Activated naive CD4-positive, alpha-beta T cell treated with anti-CD3 and anti-CD28 coated beads for 36 hours (primary cell): ENCODE measurements at places on chromosomes 12 and 14.

DNA sequence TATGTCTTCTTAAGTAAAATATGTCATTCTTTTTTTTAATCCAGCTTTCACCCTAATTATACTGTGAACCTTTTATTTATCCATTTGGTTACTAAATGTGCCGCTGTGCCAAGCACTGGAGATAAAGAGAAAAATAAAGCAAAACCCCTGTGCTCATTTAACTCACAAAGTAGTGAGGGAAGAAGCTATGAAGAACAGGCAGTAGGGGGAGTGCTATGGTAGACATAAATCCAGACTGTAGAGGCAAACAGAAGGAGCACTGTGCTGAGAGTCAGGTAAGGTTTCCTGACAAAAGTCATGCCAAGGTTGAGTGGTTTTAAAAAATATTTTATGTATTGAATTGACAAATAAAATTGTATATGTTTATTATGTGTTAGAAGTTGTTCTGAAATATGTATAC, 188.5 kb upstream of the SYT10 start:
- no peak for DNase-seq

DNA sequence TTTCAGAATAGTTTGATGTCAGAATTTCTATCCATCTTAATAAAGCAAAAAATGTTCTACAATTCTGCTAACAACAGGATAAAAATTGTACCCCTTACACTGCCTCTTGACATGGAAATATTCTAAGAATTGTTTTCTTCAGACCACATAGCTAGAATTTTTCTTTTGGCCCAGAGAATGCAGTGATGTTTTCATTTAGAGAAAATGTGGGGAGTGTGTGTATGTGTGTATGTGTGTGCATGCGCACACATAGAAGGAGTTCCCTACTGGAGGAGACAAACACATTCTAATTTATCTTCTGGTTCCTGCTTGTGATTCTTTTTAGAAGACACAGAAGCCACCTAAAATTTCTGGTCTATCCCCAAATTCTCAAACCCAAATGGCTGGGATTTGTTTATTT, 1145.7 kb downstream of the VRK1 start:
- DNase-seq, result no peak

DNA sequence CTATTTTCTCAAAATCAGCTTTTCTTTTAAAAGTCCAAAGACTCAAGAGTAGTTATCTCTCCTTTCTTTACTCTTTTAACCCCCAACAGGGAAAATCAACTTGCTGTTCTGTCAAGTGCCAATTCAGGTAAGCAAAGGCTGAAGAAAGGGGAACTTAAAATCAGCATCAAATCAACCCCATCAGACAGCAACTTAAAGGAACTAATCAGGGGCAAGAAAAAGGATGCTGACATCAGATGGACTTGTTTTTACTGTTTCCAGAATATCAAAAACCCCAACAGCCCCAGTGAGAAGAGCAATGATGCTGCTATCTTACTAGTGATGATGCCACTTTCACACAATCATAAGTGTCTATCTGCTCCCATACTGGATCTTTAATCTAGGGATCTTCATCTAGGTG, 3.4 kb downstream of the BAZ2A start:
- no peak for DNase-seq

GRCh38 chr12:100858656-100859055, 64.1 kb downstream of the ANO4 start:
- DNase-seq, result no peak

DNA sequence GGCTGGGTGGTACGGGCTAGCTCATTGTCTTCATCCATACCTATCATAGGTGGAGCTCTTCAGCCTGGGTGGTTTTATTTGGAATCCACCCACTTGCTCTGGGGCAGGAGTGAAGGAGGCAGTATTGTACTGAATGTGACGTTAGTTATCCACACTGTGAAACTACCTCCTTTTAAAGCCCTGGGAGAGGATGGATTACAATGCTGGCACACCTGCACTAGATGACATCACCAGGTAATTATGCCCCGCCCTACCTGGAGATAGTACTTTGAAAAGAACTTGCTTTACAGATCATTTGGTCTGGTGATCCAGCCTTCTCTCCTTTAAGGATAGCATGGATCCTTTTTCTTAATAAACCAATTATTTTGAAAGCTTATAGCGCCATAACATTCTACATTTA, 78.0 kb downstream of the B4GALNT3 start:
- no peak for DNase-seq

GRCh38 chr12:7835116-7835515, 37.6 kb downstream of the SLC2A14 start:
- no peak for DNase-seq

DNA sequence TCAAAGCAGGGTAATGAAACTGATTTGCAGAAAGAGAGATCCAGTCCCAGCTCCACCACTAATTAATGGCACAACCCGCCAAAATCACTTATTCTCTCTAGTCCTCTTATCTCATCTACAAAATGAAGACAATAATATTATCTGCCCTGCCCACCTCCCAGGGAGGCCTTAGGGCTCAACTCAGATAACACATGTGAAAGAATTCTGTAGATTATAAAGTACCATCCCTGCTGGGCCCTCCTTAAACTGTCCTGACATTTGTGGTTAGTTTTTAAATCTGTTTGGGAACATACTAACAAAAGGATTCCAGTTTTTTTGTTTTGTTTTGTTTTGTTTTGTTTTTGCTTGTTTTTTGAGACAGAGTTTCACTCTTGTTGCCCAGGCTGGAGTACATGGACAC, 7.3 kb downstream of the POMT2 start:
- no peak for DNase-seq

DNA sequence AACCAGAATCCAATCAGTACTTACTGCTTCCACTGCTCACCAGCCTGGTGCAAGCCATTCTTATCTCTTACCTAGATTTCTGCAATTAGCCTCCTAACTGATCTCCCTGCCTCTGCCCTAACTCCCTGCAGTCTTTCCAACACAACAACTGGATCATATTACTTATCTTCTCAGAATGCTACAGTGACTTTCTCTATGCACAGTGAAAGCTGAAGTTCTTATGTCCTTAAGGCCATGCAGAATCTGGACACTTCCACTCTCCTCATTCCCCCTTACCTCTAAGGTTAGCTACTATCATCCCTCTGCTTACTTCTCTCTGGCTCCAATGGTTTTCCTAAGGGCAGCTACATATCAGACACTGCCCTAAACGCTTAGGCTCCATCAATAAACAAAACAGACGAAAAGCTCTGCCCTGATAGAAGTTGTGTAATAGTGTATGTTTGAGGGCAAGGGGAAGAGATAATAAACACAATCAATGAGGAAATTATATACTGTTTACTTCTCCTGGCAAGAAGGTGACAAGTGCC, 4.0 kb downstream of the KTN1 start:
- DNase-seq, result no peak

GRCh38 chr14:33914676-33915516, 36.0 kb downstream of the EGLN3 start:
- no peak for DNase-seq

- no peak for DNase-seq
Observed at GRCh38 chr12:5512601-5512970, 80.7 kb downstream of the NTF3 start.

- no peak for DNase-seq
Observed at GRCh38 chr12:68198507-68199086, 27.0 kb downstream of the IL26 start.

GRCh38 chr12:12939888-12940287, 12.1 kb downstream of the GPRC5D start:
- DNase-seq, result no peak

- DNase-seq, result no peak
Observed at GRCh38 chr12:86134561-86134960, 121.6 kb downstream of the MGAT4C start.

DNA sequence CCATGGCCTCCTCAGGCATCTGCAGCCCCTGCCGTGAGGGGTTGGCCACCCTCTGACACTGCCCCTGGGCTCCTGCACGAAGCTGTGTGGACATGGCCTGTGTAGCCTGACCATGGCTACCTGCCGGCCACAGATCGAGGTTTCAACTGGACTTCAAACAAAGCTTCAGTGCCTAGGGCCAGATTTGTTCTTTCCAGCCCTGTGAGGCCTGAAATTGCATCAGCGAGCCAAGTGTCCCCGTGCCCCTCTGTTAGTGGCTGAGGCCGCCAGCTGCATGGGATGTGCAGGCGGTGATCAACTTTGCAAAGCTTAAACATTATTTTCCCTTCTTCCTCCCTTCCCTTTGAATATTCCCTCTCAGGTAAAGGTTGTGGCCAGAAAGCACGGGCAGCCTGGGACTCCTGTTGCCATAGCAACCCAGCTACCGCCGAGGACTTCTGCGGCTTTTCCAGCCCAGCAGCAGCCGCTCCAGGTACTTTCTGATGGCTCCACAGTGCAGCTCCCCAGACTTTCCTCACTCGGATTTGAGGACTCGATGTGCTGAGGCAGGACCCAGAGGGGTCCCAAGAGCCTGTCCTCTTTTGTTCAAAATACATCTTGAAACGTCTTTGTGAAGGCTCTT, 35.8 kb downstream of the DDX51 start:
- DNase-seq, result no peak

DNA sequence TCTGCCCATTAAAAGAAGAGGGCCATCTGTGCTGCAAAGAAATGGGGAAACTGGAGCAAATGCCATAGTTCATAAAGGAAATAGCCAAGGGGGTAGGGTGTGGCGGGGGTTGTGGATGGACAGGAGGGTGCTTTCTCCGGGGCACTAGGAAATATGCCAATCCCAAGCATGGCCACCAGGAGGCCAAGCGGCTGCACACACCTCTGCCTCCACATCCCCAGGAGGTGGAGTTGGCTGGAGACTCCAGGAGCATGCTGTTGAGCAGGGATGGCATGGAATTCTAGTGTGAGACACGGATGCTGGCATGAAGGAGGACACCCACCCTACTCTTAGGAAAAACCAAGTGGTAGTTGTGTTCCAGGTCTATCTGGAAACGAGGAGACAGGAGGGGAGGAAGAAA, 25.2 kb downstream of the NID2 start:
- peak; percentile 48 for DNase-seq

DNA sequence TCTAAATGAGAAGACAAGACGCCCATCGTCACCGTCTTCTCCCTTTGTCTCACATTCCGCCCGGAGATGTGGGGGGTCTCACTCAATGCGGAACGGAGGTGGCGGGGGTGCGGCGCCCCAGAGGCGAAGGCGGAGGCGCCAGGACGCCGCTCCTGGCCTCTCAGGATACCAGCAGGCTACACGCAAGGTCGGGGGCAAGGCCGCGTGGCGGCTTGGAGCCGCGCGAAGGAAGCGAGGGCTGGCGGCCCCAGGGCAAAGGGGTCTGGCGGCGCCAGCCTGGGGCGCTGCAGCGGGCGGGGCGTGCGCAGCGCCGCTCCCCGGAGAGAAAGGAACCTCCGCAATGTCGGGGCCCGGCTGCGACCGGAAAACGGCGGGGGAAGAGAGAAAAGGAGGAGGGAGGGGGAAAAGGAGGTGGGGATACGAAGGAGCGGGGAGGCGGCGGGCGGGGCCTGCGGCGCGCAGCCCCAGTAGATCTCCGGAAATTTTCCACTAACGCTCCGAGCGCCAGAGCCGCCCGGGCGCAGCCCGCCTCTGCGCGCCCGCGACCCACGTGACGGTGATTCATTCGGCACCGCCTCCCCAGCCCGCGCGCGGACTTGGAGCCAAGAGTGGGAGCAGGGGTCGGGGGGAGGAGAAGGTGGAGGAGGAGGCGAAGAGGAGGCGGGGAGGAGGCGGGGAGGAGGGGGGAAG, 10.5 kb upstream of the SLC38A2 start:
- DNase-seq, result peak; percentile 96

DNA sequence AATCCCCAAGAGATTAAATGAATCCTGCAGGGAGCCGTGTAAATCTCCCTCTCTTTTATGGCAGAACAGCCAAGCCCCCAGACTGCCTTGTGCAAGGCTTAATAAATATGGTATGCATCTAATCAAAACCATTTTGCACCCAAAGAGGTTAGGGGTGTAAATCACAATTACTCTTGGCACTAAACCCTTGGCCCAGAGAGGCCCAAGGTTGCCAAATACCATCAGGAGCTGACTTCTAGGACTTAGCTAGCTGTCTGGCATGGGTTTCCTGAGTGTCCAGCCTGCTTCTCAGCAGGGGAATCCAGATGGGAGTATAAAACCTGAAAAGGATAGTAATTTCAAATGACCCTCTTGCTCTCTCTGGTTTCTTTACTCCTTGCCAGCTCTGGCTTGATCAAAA, 610.4 kb downstream of the MED13L start:
- no peak for DNase-seq

DNA sequence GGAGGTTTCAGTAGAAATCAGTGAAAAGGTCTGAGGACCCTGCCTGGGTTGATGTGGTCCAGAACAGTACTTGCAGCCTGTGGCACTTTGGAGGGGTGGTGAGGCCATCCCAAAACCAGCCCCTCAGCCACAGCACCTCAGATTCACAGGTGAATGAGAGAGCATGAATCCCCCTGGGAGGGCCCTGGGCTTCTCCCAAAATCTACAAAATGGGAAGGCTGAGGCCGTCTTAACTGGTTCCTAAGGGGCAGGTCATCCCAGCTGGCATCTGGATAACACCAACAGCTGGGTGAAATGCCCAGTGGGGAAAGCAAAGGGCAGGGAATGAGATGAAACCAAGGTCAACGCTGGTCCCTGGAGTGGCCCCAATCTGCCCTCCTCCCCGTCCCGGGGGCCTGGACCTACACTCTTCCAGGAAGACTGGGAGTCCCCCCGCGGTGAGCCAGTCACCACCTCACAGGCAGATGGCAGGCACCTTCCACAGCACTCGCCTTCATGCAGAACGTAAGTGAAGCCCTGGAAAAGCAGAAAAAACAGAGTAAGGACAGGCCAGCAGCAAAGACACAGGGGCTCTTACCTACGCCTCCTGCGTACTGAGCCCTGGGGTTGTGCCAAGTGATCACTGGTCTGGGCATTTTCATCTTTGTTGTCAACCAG, 26.3 kb upstream of the ANO2 start:
- DNase-seq, result no peak

DNA sequence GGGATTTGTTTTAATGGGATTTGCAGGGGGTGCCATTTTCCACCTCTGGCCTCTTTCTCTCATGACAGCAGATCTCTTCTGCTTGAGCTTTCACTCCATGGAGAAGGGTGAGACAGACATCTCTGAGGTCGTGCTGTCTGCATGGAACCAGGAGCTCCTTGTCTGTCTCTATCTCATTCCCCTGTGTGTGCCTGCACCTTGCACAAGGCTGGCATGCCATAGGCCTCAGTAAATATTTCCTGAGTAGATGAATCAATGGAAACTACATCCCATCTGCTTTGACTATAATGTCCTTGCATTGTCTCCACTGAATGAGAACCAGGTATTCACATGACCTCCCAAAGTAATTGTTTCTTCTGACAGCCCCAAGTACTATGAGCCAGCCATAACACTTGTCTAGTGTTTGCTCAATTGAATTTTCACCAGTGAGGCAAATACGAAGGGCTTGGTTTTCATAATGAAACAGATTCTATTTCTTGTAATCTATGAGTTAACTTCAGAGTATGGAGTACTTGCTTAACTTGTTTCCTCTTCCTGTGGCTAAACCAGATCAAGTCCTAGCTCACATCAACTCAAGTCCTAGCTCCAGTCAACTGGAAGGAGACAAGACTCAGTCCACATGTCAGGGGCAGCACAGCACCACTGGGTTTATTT, 32.3 kb downstream of the KCNK13 start:
- DNase-seq, result no peak

- no peak for DNase-seq
Observed at GRCh38 chr12:109711596-109712461, 1.8 kb upstream of the FAM222A start.
